ENCODE measurements at places on chromosomes 11 and 22.

DNA sequence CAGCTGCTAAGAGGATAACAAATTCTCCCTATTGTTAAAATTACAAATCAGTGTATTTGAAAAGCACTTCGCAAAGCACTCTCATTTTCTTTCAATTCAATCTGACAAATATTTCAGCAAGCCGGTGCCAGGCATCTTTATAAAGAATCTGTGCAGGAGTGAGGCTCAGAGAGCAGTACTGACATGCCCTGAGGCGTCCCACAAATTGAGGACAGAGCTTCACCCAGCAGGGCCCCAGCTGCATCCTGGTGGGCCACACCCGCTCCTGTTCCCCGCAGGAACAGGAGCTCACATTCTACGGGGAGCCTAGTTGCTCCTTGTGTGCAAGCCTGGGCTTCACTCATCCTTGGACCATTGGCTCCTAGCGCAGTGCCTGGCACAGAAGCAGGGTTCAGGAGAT, 60.9 kb upstream of the EIF3D start:
- DNase-seq = no peak

- DNase-seq = no peak
Observed at GRCh38 chr11:35944503-35945136, 758 bp downstream of the LDLRAD3 start.

GRCh38 chr11:9462172-9462799, 1.5 kb downstream of the ZNF143 start:
- DNase-seq = no peak

GRCh38 chr11:74272276-74272675, 39.2 kb downstream of the P4HA3 start:
- no peak for DNase-seq

- DNase-seq = no peak
Observed at GRCh38 chr11:115922876-115923275, 418.7 kb upstream of the CADM1 start.

- no peak for DNase-seq
Observed at GRCh38 chr11:23590596-23591308, 730.5 kb upstream of the CCDC179 start.

DNA sequence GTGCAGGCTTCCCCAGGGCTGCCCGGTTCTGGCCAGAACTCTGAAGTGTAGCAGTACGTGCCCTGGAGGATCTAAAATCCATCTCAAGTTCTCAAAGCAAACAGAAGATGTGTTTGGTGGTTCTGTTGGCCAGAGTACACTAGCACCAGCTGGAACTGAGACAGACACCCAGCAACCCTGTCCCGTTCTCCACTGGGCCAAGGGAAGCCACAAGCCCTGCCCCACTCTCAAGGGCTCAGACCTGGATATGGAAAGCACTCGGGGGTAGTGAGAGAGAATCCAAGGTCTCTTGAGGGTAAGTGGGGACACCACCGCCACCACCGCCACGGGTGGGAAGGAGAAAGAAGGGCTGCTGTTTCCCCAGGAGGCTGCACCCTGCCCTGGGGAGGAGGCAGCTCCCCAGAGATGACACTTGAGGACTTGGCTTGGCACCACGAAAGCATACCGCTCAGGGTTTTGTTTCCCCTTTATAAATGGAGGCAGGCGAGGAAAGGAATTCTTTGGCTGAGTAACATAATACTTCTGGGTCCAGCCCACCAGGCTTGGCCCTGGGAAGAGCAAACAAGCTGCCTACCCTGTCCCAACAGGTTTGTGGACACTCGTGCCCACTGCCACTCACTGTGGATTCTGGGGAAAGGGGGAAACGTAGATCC, 56.1 kb upstream of the POU2AF1 start:
- DNase-seq = no peak
